ENCODE measurements at places on chromosomes 13 and 19. TPM values are rescaled to one million over a fixed set of nuclear protein-coding genes. Genes with fewer than 3 reads are reported as not detected.

TEX29 gene
- 0.63 TPM for total RNA-seq

PLEKHF1 gene
- 12.0 TPM for total RNA-seq

ADAMTSL5 gene
- 5.5 TPM for total RNA-seq

FCHO1 gene
- total RNA-seq = 9.0 TPM

ZNF547 gene
- total RNA-seq = 3.1 TPM

ZNF223 gene
- 9.2 TPM for total RNA-seq

ZSCAN1 gene
- total RNA-seq = not detected

TJP3 gene
- total RNA-seq = 94.3 TPM

OR7C1 gene
- total RNA-seq = not detected

CFAP97D2 gene
- total RNA-seq = not detected

CEACAM20 gene
- not detected for total RNA-seq

SYNE4 gene
- 10.2 TPM for total RNA-seq

MEGF8 gene
- 19.9 TPM for total RNA-seq

WDR62 gene
- 7.6 TPM for total RNA-seq

ACER1 gene
- not detected for total RNA-seq

- no peak for DNase-seq
Measured at GRCh38 chr13:41499452-41499851, 42.1 kb downstream of the RGCC start.

GRCh38 chr13:40613914-40614313 is 52.5 kb downstream of the FOXO1 start:
- DNase-seq = no peak

GRCh38 chr19:45676851-45677263 is 8.8 kb downstream of the GIPR start:
- DNase-seq = peak; percentile 37

- DNase-seq = no peak
Measured at GRCh38 chr13:26420282-26420960, 137.1 kb upstream of the WASF3 start.

DNA sequence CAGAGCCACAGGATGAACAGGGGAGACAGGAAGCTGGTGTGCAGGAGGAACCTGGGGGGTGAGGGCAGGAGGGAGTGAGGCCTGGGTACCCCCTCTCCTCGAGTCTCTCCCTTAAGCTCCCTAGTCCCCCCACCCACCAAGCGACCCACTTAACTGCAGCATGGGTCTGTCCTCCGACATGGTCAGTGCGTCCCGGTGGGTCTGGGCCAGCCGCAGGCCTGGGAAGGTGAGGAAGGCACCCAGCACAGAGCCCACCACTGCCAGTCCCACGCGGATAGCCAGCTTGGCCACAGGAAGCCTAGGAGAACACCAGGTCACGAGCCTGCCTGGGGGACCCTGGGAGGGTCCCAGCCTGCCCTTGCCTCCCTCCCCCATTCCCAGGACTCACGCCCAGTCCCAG is 16.9 kb downstream of the TMEM161A start:
- DNase-seq = no peak

- DNase-seq = no peak
Measured at GRCh38 chr19:21484631-21485030, 20.8 kb upstream of the ZNF429 start.

DNA sequence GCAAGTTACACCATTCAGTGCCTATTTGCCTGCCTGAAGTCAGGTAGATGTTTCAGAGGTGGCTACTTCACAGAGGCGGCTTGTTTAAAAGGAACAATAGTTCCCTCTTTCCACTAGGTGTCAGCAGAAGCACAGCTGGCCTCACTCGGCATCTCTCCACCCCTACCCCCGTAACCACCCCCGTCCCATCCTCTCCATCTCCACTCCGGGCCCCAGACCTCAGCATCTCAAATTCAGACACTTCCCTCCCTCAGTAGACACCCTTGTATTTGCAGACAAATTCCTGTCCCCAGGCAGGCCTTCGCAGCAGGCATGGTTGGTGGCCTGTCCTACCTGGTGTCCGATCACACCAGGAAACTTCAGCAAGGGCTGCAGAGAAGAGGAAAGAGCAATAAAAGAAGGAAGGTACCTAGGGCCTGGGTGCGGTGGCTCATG is 9.1 kb upstream of the DPP9 start:
- no peak for DNase-seq

GRCh38 chr19:1822210-1822609 is 10.1 kb upstream of the ATP8B3 start:
- DNase-seq = peak; percentile 79

DNA sequence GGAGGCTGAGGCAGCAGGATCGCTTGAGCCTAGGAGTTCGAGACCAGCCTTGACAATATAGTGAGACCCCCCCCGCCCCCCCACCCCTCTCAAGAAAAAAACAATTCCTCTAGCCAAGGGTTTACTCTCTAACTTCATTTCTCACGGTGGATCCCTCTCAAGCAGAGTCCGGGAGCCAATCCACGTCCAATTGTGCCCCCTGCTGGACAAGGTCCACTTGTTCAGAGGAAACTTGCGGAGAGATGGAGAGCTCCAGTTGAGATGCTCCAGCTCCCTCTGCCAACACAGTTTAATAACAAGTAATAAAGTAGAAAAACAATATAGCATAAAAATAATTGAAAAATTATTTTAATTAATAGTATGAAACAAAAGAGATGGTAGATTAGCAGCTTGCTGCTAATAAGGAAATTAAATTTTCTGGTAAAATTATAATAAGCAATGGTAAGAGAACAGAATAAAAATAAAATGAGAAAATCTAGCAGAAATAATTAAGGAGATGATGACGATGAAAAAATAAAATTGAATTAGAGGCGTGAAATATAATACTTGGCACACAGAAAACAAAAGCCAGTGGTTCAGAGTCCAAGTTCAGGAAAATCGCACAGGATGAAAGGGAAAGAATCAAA is 14.5 kb upstream of the SIGLEC14 start:
- DNase-seq = no peak

- no peak for DNase-seq
Measured at GRCh38 chr13:71149046-71149445, 718.0 kb downstream of the DACH1 start.

- DNase-seq = no peak
Measured at GRCh38 chr19:3790209-3790734, 4.1 kb upstream of the MATK start.

GRCh38 chr19:8046569-8047165 is 5.9 kb upstream of the CCL25 start:
- no peak for DNase-seq

- no peak for DNase-seq
Measured at GRCh38 chr19:28746478-28746877, 466.5 kb downstream of the UQCRFS1 start.

DNA sequence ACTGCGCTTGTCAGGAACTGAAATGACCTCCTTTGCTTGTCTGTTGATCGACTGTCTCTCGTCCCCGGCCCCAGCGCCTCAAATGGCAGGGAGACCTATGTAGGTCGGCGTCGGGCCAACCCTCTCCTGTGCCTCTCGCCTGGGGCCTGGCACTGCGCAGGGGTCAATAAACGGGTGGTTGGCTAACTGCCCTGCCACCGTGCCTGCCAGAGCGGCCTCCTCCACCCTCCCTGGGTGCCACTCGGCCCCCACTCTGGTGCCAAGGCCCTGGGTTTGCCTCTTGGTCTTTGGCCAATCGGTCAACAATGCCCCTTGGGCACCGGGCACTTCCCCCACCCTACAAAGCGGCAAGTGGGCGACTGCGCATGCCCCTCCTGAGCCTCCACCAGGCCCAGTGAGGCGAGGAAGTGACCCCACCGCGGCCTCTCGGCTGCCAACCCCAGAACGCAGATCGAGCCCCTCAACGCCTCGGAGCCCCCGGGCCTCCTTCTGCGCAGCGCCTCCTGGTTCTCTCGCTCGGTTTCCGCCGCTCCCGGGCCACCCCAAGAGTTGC is 1.1 kb downstream of the KEAP1 start:
- peak; percentile 92 for DNase-seq

DNA sequence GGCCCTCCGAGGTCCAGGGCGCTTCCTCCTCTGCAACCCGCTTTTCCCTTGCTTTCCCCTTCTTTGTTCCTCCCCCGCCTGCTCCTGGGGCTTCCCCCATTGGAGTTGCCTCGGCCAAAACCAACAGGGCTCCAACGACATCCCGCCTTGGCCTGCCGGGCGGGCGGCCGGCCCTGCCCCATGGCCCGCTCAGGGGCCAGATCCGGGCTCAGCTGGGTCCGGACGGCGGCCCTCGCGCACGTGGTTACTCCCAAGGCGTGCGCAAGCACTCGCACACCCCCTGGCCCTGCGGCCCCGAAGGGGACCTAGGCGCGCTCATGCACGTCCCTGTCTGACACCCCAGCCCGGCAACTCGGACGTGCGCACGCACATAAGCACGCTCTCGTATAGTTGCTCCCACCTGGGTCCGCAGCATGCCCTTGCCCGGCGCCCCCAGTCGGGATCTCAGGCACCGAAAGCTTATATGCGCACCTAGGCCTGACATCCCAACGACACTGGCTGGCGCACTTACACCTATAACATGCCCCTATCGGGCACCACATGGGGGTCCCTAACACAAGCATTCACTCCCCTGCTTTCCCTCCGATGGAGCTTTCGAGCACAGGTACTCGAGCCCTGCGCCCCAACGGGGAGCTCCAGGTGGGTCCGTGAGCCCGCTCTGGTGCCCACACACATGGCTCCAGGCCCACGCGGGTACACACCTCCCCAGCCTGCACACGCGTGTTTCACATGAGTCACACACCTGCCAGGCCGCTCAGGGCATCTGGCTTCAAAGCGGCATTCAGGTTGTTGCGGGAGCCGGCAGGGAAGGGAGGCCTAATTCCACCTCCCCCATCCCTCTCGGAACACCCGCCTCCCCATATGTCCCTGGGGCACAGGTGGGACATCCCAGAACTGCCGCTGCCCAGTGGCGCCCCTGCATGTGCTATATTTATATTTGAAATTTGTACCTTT is 15.0 kb downstream of the NFIX start:
- DNase-seq = peak; percentile 57

- DNase-seq = no peak
Measured at GRCh38 chr19:10762656-10763055, 44.8 kb downstream of the DNM2 start.

- peak; percentile 41 for DNase-seq
Measured at GRCh38 chr19:47430041-47430802, 10.9 kb upstream of the MEIS3 start.

DNA sequence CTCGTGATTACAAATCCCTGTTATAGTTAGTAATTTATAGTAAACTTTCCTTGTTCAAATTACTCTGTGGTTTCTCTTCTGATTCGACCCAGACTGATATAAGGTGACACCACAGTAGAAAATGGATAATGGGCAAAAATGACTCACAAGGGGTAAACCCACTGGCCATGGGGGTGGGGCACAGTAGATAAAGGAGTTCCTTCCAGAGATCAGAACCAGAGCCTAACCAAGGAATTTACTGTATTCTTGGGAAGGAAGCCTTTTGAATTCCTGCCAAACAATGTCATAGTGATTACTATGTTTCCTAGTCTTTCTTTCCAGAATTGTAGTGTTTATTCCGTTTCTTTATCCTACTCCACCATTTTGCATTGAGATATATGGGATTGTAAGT is 21.9 kb downstream of the MIR17HG start:
- no peak for DNase-seq

DNA sequence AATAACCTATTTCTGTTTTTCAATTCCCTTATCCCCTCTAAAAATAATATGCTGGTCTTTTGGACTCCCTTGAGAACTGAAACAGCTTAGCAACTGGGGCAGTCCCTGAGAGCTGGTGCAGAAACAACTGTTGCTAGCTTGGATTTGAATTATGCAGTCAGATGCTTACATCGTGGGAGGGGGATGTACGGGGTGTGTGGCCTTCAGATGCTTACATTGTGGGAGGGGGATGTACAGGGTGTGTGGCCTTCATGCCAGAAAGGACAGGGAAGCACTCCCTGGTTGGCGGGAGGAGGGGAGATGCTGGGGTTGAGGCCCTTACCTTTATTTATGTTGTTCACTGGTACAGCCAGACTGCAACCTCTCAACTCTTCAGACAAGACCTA is 25.6 kb downstream of the LRCH1 start:
- DNase-seq = no peak

- DNase-seq = no peak
Measured at GRCh38 chr13:110421696-110422385, 114.8 kb downstream of the COL4A2 start.

- DNase-seq = peak; percentile 80
Measured at GRCh38 chr19:12596927-12597548, 13.6 kb downstream of the ZNF490 start.

DNA sequence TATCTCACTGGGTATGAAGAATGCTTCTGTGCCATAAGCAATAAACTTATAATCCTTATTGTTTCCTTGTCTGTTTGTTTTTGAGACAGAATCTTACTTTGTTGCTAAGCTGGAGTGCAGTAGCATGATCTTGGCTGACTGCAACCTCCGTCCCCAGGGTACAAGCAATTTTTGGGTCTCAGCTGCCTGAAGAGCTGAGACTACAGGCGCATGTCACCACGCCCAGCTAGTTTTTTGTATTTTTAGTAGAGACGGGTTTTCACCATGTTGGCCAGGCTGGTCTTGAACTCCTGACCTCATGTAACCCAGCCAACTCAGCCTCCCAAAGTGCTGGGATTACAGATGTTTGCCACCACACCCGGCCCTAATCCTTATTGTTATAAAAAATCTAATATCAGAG is 112.5 kb downstream of the MYO16 start:
- no peak for DNase-seq

GRCh38 chr19:3243819-3244700 is 19.6 kb downstream of the CELF5 start:
- no peak for DNase-seq

GRCh38 chr13:106143930-106144709 is 391.3 kb downstream of the EFNB2 start:
- DNase-seq = no peak

GRCh38 chr19:14401468-14402195 is 17.5 kb downstream of the DDX39A start:
- DNase-seq = no peak

DNA sequence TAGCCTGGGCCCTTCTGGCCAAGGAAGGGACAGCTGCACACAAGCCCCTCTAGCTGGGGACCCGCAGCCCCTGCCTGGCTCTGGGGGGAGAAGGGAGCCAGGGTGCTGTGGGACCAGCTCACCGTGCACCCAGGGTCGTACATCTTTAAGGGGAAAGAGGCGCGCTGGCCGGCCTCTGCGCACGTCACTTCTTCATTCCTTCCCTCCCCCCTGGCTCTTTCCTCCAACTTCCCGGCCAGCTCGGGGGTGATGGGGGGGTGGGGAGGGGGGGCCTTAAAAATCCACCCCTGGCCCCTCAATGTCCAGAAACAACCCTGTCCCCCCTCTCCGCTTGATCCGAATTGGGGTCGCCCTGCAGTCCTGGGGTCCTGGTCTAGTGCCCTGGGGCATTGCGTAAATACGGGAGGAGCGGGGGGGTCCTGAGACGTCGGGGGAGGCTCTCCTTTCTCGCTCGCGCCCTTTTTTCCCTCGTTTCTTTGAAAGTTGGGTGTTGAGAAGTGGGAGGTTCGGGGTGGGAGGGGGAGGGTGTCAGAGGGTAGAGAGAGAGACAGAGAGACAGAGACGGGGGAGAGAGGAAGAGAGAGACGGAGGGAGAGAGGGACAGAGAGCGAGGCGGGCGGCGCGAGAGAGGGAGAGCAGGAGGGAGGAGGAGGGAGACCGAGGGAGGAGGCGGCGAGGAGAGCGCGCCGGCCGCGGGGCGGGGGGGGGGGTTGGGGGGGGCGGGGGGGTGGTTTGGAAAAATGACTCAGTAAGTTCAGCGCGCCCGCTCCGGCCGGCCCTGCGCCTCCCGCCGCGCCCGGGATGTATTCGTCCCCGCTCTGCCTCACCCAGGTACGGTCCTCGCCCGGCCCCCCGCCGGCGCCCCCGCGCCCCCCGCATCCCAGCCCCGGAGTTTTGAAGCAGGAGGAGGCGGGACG is at the start of gene NFIC:
TSS of gene NFIC (plus strand) at position 748 of the 917 bp plus-strand sequence. CDS start at position 802, 54 bp downstream.
- DNase-seq = peak; percentile 73

- DNase-seq = no peak
Measured at GRCh38 chr13:71605744-71606143, 261.3 kb downstream of the DACH1 start.

GRCh38 chr19:3826163-3826562 is 40.0 kb upstream of the MATK start:
- DNase-seq = no peak
